Activated naive CD4-positive, alpha-beta T cell treated with anti-CD3 and anti-CD28 coated beads for 36 hours (primary cell): ENCODE measurements at places on chromosomes 5 and 9.

DNA sequence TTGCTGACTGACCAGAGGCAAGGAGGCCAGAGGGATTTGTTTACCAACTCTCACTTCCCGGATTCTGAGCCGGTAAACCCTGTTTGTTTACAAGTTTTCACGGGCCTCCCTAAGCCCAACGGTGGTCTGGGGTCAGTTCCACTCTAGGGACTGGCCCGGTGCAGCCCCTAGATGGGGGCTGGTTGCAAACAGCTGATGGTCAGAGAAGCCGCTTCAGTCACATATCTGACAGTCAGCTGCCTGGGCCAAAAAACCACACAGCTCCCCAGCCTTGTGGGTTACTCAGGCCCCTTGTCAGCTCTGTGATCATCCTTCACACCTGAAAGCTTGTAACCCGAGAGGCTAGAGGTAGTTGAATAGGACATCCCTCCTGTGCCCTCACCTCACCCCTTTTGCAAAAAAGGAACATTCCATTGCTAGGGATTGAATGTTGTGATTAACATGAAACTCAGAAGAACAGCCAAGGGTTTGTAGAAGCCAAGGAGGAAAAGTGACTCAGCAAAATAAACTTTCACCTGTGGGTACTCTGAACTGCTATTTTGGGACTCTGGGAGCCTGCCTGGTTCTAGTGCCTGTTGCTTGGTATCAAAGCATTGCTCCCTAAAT lies 40.4 kb downstream of the SAR1B start:
- no peak for DNase-seq

DNA sequence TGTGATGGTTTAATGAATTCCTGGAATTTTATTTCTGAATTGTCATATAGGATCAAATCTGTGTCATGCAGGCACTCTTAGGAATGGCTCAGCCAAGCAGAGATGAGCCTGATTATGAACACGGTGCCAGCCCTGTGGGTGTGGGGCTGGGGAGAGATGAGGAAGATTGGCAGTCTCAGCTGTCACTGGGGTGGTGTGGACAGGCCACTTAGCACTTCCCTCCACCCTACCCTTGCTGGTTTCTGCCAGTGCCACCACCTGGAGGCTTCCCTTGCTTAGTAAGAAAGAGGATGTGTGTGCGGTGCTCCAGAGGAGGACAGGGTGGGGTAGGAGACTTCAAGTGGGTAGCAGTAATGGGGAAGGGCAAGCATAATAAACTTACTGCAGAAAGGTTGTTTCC lies 226.6 kb downstream of the CD180 start:
- DNase-seq, result no peak

- DNase-seq, result no peak
Observed at GRCh38 chr5:67003685-67003934, 193.0 kb downstream of the CD180 start.

- no peak for DNase-seq
Observed at GRCh38 chr5:125530833-125531615, 784.6 kb upstream of the ZNF608 start.

DNA sequence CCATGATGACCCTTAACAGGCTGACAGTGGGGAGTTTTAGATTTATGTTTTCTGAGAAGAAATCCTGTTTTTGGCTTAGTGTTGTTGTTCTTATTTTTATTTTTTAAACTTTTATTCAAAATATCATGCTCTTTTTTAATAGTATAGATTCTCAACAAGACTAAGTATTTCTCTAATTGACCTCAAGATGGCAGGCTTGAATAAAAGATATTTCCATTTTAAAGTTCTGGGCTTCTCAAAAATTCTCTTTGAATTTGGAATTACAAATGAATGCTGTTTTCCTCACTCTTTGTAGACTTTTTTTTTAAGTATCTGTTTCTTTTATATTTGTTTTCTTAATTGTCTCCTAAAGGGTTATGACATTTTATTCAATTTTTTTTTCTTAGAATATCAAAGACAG lies 50.0 kb upstream of the SH3GL2 start:
- no peak for DNase-seq

- no peak for DNase-seq
Observed at GRCh38 chr9:134034215-134035040, 9.1 kb downstream of the BRD3OS start.

- peak; percentile 53 for DNase-seq
Observed at GRCh38 chr5:119410448-119411159, 41.7 kb upstream of the HSD17B4 start.

- no peak for DNase-seq
Observed at GRCh38 chr5:96747720-96748119, 60.0 kb downstream of the ERAP1 start.

GRCh38 chr9:78921341-78921740 lies 624.4 kb downstream of the PSAT1 start:
- DNase-seq, result no peak

GRCh38 chr5:31743678-31744077 lies 104.7 kb downstream of the PDZD2 start:
- no peak for DNase-seq

- DNase-seq, result no peak
Observed at GRCh38 chr5:145324101-145324500, 511.0 kb downstream of the PRELID2 start.

- no peak for DNase-seq
Observed at GRCh38 chr9:92917176-92917800, 30.0 kb upstream of the FGD3 start.

- DNase-seq, result no peak
Observed at GRCh38 chr9:93586290-93587057, 10.1 kb downstream of the PHF2 start.

GRCh38 chr5:96936431-96937320 lies 796 bp downstream of the LNPEP start:
- DNase-seq, result peak; percentile 71

DNA sequence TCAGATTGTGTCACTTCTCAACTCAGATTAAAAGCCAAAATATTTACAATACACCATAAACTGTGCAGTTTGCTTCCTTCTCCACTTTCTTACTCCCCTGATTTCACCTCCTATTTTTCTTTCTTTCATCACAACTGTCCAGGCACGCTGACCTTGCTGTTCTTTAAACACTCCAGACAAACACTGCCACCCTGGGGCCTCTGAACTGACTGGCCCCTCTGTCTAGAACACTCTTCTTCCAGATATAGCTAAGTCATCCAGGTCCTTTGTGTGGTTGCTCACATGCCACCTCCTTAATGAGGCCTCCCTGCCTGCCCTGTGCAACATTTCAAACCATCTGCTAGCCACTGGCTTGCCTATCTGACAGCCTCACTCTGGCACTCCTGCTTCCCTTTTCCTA lies 46.6 kb downstream of the ATG10 start:
- no peak for DNase-seq

GRCh38 chr9:133737774-133738639 lies at the start of gene SARDH:
SARDH (minus strand) TSS chr9:133738352; CDS start chr9:133734173, 4,179 bp downstream.
- peak; percentile 32 for DNase-seq

DNA sequence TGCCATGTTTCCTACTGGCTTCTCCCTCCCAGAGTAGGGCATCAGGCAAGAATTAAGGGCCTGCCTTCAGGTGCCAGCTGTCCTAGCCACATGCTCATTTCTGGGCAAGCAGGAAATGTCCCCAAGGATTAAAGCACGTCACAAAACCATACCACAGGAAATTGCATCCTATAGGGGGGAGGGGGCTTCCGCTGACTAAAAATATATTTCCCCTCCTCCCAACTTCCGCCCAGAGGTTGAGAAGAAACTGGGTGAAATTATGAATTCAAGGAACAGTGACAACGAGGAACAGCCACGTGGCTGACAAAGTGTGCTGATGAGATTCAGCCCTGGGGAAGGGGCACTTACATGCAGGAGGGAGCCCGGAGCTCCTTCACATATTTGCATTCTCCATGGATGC lies 4.1 kb downstream of the HBEGF start:
- peak; percentile 82 for DNase-seq

GRCh38 chr9:31597977-31598376 lies 786.5 kb upstream of the ACO1 start:
- peak; percentile 20 for DNase-seq

DNA sequence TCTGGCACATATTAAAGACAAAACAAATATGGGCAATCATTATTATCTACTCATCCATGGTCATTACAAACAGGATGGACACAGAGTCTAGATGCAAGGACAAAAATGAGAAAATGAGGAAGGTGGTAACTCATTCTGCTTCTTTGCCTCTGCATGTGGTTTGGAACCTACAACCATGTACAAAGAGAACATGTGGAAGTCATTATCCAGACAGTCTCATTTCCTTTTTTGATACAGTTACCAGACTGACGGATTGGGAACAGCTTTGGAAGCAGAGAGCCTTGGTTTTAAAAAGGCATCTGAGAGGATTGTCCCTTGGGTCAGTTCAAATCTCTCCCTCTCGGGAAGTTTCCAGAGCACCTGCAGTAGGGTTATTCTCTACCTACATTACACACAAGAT lies 433.4 kb upstream of the TNC start:
- no peak for DNase-seq

DNA sequence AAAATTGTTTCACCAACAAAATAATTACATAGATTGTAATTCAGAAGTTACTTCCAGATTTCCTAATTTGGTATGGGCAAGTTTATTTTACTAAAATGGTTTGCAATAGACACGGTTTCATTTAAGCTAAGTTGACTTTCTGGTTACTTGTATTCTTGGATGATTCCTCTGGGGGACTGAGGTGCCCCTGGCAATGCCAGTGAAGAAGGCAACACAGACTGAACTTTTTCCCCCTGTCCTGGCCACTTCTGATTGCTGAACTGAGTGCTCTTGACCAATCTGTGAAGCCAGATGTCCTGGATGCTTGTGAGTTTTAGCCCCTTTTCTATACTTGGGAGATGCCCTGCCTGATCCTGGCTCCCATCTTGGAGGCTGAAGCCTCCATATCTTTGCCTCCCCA lies 66.3 kb upstream of the FANCC start:
- DNase-seq, result no peak

GRCh38 chr9:137366891-137367381 lies 56.0 kb downstream of the EXD3 start:
- DNase-seq, result no peak

- no peak for DNase-seq
Observed at GRCh38 chr5:67490543-67491321, 294.1 kb upstream of the CD180 start.

DNA sequence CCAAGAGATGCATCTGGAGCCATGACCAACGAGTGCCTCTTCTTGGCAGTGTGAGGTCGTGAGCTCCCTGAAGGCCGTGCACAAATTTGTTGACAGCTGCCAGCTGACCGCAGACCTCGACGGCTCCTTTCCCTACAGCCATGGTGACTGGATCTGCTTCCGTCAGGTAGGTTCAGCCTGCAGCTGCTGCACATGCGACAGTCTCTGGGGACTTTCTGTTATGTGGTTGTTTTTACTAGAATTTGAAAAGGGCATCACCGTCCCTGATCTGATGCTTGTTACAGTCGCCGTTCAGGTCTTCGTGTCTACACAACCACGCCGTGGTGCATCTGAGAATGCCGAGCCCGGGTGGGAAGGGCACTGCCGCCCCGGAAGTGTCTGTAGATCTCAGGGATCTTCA lies 36.5 kb upstream of the LRRC14B start:
- no peak for DNase-seq

DNA sequence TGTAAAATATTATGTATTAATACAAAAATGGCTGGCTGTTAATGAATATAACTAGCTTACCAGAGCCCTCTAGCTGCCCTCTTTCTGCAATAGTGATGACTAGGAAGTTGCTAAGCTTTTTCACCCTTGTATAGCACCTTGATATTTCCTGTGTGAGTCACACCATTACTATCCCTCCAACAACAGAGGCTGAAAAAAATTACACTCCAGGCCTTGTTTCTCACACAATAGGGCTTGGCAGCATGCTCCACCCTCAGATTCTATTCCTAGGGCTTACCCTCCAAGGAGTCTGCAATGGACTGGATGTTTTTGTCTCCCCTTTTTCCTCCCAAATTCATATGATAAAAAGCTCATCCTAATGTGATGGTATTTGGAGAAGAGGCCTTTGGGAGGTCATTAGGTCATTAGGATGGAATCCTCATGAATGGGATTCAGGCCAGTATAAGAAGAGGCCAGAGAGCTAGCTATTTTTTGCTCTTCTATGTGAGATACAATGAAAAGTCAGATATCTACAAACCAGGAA lies 184.6 kb upstream of the MAP1B start:
- no peak for DNase-seq

DNA sequence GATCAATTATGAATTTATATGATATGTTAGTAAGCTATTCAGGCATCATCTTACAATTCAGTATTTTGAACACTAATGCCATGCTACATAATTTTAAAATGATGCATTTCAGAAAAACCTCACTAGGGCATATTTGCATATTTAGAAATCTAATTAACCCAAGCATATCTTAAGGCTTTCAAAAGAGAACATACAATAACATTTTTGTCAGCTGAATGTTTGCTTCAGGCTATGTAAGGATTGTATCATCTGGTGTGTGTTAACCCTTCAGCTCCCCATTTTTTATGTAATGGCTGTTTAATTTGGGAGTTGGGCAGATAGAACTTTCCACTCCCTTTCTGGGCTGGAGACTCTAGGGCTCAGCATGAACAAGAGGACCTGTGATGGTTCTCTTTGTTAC lies 299.1 kb upstream of the EFNA5 start:
- no peak for DNase-seq

GRCh38 chr9:85055506-85056202 lies 386.1 kb downstream of the NTRK2 start:
- no peak for DNase-seq

DNA sequence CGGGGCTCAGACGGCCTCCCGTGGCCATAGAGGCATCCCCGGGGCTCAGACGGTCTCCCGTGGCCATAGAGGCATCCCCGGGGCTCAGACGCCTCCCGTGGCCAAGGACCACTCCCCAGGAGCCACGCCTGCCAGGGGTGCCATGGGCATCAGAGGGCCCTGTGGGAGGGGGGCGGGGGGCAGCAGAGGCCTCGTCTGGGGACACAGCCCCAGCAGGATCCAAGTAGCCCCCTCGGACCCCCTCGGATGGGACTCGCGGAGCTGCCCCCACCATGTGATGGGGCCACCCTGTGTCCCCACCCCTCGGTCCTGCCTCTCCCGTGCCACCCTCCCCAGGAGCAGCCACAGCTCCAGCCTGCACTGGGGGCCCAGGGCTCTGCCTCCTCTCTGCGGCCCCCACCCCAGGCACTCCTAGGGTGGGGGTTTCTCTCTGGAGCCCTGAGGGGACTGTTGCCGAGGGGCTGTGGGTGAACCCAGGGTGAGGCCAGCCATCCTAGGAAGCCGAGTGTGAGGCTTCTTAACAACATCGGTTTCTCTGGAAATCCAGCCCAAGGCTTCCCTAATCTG lies 2.5 kb downstream of the ENTPD8 start:
- DNase-seq, result no peak

DNA sequence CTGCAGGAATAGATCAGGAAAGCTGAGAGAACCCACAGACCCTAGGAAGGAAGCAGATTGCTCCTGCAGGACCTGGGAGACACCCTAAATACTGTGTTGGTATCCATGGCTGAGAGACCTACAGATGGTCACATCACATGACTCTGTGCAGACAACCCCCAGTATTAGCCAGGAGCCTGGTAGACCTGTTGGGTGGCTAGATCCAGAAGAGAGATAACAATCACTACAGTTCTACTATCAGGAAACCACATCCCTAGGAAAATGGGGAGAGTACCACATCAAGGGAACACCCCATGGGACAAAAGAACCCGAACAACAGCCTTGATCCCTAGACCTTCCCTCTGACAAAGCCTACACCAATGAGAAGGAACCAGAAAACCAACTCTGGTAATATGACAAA lies 24.2 kb upstream of the MELK start:
- no peak for DNase-seq

- DNase-seq, result no peak
Observed at GRCh38 chr5:169970339-169970738, 10.0 kb downstream of the INSYN2B start.
